ENCODE measurements at places on chromosomes 1 and 21.

DNA sequence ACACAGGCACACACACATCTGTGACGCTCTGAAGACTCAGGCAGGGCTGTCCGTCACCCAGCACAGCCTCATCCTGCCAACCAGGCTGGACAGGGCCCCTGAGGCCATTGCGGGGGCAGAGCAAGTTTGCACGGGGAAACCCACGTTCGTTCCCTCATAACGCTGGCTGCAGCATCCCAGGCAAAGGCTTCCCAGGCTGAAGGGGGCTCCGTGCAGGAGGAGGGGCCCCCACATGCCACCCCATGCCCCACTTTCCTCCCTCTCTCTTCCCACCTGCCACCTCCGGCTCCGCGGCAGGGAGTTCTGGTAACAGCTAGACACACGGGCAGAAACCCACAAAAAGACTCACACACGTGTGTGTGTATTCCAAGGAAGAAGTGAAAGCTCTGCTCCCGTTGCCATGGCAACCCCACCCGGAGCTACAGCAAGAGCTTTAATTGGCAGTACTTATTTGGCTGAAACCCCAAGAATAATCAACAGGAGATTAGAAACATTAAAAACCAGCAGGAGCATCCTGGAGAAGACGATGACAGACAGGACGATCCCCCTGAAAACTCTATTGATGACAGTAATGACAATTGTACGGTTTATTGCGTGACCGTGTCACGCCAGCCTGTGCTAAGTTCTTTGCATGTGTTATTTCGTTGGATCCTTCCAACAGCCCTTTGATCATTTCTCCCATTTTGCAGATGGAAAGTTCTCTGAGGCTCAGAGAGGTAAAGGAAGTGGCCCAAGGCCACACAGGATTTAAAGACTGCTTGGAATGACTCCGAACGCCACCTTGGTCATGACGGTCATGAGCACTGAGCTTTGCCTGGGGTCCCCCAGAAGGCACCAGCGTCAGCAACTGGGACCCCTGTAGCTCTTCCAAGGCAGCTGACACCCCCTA, 247.1 kb downstream of the NPHP4 start:
- no peak for DNase-seq

DNA sequence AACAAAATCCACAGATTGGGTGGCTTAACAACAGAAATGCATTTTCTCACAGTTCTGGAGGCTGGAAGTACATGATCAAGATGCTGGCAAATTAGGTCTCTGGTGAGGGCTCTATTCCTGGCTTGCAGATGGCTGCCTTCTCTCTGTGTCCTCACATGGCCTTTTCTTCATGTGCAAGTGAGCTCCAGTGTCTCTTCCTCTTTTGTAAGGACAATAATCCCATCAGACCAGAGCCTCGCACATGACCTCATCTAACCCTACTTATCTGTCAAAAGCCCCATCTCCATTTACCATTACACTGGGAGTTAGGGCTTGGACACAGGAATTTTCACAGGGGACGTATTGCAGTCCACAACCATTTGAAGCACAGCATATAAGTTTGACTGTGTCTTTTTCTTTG, 181.6 kb downstream of the NEGR1 start:
- no peak for DNase-seq

DNA sequence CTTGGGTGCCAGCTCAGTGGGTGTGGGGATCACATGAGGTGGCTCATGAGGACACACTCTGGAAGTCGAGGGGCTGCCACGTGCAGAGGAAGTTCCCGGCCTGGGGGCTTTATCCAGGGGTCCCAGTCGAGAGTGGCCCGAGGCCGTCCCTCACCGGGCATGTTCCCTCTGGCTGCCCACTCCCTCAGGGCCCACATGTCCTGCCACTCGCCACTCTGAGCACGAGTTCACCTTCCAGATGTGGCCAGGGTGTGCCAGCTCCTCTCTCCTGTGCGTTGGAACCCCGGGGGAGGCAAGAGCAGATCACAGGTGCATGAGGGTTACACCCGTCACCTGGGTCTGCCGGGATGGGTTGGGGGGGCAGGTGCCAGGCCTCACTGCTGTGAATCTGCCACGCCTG, 14.6 kb downstream of the TMEM201 start:
- no peak for DNase-seq

DNA sequence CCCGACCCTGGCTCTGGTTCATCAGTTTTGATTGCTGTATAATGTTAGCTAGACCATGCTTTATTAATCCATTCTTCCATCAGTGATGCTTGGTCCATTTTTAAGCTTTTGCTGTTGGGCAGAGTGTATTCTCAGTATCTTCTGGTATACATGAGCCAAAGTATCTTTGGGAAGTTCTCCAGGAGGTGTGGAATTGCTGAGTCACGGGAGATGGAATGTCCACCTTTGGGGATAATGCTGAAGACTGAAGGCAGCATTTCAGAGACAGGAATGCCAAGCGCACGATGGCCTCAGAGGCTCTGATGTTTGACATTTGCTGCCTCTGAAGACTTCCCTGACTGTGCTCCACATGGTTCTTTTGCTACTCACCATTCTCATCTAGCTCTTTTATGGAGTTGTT, 266.3 kb upstream of the KAZN start:
- no peak for DNase-seq

DNA sequence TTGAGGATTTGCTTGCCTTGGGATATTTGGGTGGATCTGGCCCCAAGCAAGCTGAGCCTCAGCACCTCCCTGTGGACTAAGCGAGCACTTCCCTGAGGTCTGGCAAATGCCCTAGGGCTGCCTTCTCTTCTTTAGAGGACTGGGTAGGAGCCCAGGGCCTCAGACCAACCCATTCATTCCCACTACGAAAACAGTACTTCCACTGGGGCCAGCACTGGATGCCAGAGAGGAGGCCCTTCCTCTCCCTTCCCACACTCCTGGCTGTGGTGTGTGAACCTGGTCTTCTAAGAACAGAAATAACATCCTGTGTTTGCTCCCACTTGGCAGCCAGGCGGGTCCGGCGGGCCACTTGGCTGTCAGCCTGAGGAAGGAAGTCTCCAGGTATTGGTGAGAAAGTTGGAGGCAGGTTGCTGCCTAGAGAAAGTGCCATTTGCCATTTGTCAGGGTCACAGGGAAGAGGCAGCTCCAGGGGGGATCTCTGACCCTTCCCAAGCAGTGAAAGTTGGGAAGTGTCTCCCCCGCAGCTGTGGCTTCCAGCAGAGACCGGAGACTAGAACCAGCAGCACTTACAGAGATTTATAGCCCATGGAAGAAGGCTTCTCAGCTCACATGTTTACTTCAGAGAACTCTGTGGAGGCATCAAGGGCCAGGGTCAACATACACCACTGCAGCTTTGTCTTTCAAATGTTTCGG, 323.5 kb downstream of the SIPA1L2 start:
- no peak for DNase-seq

DNA sequence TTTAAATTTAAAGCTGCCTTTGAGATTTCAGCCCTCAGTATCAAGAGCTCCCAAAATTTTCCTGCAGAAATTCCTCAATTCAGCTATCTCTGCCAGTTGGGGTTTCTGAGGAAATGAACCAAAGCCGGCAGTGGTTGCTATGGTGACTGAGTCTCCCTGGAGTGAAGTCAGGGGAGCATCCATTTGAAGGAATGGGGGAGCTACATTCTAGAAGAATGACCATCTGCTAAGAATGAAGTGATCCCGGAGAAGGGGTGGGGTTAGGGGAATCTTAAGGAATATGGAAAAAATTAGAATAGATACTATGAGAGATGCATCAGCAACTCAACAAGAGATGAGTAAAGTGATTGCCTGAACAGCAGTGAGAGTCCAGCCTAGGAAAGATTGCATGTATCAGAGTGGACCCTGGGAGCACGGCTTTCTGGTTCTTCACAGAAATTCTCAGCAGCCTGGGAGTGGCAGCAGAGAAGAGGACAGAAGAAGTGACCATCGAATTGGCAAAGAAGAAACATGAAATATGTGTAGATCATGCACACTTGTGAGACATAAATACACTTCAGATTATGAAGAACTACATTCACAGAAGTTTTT, 94.7 kb downstream of the CHD1L start:
- DNase-seq: no peak

- no peak for DNase-seq
Measured at GRCh38 chr1:8096105-8097011, 70.2 kb upstream of the ERRFI1 start.

- peak; percentile 47 for DNase-seq
Measured at GRCh38 chr1:13732971-13733667, 33.1 kb downstream of the PRDM2 start.
